COR-L47 (cell line): ENCODE measurements at places on chromosomes 2 and 18.

DNA sequence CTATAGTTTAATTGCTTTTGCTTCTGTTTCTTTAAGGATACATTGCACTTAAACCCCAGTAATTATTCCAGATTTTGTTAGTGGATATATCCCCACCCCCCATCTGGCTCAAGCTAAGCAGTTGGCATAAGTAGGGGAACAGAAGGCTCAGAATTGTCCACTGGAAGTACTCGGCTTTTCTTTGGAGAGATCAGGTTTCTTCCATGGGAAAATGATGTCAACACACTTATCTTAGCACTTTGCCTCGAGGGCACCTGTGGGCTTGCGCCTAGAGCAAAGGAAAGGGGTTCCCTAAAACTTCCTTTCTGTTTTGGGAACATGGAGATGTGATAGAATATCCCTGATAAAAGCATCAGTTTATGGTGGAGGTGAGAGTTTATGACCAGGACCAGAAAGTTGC, 130.6 kb downstream of the FMNL2 start:
- no peak for DNase-seq

DNA sequence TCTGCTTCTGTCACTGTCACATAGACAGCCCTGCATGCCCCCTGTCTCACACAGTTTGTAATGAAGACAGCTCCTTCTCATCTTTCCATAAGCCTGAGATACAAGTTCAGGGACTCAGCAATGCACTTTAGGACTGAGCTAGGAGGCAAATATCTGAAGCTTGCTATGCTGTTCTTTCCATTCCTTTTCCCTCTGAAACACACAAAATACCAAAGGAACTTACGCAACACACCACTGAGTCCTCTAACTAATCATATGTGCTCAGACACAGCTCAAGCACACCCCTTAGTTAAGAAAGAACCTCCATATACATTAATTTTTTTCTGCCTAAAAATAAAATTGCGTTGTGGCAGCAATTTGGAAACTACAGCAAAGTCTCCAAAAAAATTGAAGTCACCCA, 17.9 kb downstream of the SERPINB8 start:
- no peak for DNase-seq

- no peak for DNase-seq
These were observed 308.2 kb upstream of the LRATD1 start for GRCh38 chr2:14324308-14324707.

DNA sequence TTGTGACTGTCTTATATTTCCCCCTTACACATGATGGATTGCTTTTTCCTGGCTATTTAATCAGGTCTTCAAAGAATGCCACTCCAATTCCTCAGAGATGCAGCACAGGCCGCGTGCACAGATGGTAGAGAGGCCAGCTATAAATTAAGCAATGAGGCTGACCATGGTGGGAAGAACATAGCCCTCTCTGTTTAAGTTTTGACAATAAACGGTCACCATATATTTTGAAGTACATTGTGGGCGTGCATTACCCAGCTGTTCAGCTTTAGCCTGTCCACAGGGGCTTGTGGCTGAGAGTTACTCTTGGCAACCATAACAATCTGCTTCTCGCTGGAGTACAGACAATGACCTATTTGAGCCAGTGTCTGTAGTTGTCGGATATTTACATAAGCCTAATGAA, 730.8 kb downstream of the DCC start:
- no peak for DNase-seq

DNA sequence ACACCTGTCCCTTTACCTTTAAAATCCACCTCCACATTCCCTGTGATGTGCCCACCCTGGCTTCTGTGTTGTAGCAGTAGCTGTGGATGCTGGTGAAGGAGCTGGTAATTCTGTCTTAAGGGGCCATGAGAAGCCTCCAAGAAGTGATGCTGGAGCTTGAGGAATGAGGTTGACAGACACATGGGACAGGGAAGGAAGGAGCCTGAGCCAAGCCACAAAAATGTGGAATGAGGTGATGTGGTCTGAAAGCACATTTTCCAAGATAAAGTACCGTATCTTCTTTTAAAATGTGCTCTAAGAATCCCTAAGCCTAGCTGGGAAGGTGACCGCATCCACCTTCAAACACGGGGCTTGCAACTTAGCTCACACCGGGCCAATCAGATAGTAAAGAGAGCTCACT, 31.2 kb downstream of the VWA3B start:
- DNase-seq: no peak

DNA sequence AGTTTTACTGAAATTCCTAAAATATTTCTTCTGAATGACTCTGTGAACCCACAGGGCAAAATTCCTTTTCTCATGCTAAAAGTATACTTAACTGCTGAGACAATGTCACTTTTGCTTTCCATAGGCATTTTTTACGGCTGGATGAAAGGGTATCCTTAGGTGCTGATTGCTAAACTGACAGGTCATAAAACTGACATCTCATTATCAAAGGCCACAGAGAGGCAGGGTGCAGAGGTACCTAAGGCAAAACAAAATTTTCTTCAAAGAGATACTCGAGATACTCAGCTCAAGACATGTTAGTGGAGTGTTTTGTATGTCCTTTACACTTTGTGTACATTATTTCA, 62.0 kb upstream of the WDR75 start:
- no peak for DNase-seq

DNA sequence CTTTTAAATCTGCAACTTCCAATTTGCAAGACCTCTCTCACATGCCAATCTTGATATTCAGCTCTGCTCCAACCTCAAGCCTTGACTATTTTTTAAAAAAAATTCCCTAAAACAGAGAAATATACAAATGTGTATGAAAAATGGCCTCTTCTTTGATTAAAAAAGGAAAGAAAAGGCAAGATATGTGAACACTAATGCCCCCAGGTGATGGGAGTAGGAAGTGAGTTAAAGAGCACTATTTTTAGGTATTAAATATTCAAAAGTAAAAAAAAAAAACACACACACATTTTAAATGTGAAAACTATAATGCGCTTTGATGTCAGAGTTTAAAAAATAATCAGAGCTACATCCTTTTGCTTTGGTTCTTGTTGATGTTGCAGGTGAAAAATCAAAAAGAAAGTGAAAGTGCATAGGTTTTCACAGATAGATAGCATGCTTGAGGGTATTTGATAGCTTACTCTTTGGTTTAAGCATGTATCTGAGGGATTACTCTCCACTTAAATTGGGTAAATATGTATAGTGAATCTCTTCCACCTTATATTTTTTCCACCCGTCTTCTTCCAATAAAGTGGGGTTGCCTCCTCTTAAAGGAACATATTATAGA, 406.0 kb upstream of the POU3F3 start:
- DNase-seq: peak; percentile 11

DNA sequence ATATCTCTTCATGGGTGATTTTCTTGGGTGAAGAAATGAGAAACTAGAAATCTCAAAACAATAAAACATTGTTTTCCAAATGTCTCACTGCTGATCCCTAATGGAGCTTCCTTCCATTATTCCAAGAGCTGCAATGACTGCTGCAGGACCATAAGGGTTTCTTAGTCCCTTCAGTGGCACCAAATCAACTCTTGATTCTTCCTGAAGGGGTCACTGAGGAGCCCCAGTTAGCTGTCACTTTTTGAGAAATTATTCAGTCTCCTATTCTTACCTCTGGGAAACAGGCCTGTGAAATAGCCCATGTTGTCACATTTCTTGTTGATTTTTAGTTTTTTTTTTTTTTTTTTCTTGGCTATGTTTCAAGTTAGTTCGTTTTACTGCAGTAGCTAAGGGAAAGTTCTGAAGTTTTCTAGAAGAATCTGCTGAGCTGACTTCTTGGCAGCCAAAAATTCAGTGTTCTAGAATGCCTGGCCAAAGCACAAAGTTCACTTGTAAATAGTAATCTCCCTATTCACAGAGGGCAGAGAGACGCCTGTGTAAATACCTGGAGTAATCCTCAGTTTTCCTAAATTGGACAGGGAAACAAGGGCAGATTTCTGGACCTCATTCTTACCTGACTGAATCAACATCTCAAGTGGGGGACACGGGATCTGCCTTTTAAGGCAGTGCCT, 480.0 kb downstream of the RIT2 start:
- DNase-seq: no peak
